ENCODE measurements at places on chromosomes 4 and X. TPM values are rescaled to one million over a fixed set of nuclear protein-coding genes. Genes with fewer than 3 reads are reported as not detected.

MAGEA1 gene
- total RNA-seq, result not detected

CENPVL2 gene
- total RNA-seq, result not detected

OTC gene
- total RNA-seq, result not detected

PHOX2B gene
- total RNA-seq, result not detected

WNK3 gene
- 0.75 TPM for total RNA-seq

HDX gene
- 3.3 TPM for total RNA-seq

STATH gene
- total RNA-seq, result not detected

LRIT3 gene
- total RNA-seq, result 0.33 TPM

ATP2B3 gene
- not detected for total RNA-seq

GC gene
- total RNA-seq, result not detected

NPNT gene
- not detected for total RNA-seq

FAT1 gene
- total RNA-seq, result 0.02 TPM

EREG gene
- total RNA-seq, result 0.07 TPM

PABPC1L2B gene
- not detected for total RNA-seq

IGFBP7 gene
- 0.32 TPM for total RNA-seq

RHOXF2B gene
- not detected for total RNA-seq

XPNPEP2 gene
- total RNA-seq, result not detected

OTUD6A gene
- total RNA-seq, result not detected

Measured in activated naive CD4-positive, alpha-beta T cell treated with anti-CD3 and anti-CD28 coated beads, Interleukin-2, amount 50 U/mL, for 72 hours (primary cell).